ENCODE measurements at places on chromosomes 13 and 19.

GRCh38 chr13:24134757-24135156 lies 25.8 kb upstream of the SPATA13 start:
- no peak for DNase-seq

DNA sequence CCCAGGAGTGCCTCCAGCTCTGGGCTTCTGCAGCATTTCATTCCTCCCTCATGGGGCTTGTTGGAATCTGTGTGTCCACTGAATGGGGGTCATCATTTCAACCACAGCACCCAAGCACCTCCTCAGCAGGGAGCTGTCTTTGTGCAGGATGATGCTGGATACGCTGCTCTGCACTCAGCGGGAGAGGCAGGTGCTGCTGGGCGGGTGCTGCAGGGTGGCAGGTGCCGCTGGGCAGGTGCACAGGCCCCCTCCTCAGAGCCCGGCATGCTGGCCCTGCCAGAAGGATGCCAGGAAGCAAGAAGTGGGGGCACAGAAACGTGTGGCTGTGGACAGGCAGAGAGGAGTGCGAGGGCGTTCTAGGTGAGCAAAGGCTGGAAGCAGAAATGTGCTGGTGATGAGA lies 121.8 kb upstream of the VSTM2B start:
- no peak for DNase-seq

DNA sequence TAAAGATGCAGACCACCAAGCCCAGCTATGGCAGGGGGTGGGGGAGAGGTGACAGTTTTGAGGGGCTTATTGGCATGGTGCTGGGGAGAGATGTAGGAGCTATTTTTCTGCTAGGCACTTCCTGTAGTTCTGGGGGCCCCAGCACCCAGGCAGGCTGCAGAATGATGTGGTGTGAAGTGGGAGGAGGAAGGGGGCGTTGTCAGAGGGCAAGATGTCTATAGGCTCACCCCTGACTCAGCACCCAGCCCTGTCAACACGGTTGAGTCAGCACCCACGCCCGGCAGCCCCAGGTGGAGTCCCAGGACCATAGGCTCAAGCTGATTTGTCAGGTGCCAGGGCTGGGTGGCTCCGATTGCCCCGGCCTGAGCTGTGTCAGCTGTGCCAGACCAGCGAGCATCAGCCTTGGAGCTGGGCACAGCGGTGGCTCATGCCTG lies 5.8 kb downstream of the KLF2 start:
- peak; percentile 54 for DNase-seq

DNA sequence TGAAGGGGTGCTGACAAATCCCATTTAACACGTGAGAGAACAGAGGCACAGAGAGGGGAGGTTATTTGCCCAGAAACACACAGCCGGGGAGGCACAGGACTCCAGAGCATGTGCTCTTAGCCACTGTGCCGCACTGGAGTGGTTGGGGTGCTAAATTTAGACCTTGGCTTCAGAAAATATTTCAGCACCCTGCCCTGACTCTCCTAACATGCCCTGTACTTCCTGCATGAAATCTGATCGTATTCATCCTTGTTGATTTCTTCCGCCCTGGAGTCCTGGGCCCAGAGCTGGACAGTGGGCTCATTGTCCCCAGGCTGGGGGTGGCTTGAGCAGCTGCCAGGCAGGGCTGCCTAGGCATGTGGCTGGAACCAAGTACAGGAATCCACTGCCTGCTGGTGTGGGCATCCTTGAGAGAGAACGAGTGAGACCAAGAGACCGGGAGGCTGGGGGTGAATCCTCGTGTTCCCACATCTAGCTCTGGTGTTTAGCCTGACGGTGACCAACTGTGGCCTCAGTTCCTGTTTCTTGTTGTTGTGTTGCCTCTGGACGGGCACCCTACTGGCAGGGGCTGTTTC lies 5.3 kb downstream of the SLC27A1 start:
- no peak for DNase-seq

DNA sequence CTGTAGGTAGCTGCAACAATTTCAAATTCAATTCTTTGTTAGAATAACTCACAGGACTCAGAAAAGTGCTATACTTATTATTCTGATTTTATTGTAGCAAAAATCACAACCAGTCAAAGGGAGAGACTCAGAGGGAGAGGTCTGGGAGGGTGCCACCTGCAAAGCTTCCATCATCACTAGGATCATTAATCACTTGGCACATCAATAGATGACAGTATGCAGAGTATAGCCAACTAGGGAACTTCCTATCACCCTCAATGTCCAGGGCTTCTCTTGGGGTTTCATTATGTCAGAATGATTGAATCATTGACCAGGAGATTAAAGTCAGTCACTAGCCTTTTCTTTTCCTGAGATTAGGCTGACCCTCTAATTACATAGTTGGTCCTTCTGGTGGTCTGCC lies 431.3 kb upstream of the ATXN8OS start:
- no peak for DNase-seq

- DNase-seq = peak; percentile 35
Measured at GRCh38 chr19:34962687-34963572, 1.1 kb downstream of the ZNF792 start.

DNA sequence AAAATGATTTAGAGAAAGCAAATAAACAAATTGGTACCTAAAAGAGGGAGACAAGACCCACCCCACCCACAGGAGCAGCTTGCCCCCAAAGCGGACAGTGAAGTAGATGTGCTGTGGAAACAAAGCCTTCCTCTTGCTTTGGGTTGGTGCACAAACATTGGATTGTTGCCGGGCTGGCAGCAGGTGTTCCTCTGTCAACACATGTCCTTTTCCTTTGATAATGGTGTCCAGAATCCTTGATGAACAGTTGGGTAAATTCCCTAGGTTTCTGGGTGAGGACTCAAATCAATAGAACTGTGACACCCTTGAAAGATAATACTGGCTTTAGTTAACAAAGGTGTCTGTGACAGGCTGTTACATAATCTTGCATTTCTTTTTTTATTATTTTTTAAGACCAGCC lies 311.8 kb downstream of the SPRY2 start:
- DNase-seq = no peak

DNA sequence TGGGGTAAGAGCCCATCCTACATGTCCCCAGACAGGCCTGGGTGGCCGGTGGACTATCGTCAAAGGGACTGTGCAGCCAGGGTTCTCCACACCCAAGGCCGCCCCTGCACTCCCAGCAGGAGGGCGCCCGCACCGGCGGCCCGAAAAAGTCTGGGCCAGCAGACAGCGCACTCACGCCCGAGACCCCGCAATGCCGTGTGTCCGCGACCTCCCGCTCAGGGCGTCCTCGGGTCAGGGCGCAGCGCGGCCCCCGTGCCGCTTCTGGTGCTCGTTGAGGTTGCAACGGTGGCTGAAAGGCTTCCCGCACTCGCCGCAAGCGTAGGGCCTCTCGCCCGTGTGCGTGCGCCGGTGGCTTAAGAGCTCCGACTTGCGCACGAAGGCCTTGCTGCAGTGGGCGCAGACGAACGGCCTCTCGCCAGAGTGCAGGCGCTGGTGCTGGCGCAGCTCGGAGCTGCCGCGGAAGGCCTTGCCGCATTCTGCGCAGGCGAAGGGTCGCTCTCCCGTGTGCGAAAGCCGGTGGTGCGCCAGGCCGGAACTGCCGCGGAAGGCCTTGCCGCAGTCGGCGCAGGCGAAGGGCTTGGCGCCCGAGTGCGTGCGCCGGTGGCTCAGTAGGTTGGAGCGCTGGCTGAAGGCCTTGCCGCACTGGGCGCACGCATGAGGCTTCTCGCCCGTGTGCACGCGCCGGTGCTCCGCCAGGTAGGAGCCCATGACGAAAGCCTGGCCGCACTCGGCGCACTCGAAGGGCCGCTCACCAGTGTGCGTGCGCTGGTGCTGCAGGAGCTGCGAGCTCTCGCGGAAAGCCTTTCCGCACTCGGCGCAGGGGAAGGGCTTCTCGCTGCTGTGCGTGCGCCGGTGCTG lies 2.8 kb upstream of the A1BG start:
- peak; percentile 70 for DNase-seq

GRCh38 chr13:24671386-24672113 lies 8.7 kb upstream of the ATP12A start:
- DNase-seq = peak; percentile 73

DNA sequence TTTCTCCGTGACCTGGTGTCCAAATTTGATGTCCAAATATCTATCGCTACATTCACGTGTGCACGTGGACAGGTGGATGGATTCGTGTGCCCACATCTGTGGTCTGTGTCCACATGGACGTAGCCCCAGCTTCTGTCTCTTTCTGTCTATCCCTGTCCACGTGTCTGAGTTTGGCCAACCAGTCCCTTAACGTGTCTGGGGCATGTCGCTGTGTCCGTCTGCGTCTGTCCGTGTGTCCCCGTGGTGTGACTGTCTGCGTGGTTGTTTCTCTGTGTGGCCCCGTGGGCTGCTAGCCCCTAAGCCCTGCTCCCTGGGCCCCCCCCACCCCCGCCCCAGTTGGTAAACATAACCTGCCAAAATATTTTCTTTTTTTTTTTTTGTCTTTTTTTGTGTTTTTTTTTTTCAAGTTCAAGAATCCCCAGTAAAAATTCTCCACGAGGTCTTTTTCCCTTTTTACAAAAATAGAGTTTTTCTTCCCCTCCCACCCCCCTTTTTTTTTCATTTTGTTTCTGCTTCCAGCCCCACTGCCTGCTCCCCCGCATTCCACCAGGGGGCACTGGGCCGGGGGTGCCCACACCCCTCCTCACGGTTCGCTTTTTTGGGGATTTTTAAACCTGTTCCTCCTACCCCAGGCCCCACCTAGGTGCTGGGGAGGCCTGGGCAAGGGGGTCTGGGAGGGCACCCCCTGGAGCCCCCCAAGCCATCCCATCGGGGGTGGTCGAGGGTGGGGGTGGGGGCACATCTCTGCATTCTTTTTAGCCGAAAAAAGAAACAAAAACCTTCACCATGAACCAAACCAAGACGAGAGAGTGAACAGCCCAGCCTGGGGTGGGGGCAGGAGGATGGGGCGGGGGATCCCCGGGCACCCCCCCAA lies 18.3 kb downstream of the PRKCSH start:
- DNase-seq = no peak

- DNase-seq = no peak
Measured at GRCh38 chr13:62057286-62057685, 641.6 kb upstream of the PCDH20 start.

DNA sequence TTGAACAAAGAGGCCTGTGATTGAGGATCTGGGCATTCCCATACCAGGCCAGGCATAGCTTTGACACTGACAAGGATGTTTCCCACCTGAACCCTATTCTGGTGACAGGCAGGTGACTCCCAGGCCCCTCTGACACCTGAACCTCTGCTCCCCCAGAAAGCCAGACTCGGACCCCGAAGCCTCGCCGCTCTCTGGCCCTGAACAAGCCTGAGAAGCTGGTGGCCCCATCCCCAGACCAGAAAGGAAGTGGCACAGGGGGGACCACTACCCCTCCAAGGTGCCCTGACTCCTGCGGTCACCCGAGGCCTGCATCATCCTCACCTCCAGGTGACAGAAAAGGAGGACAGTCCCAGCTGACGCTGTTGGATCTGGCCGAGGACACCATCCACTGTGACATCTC lies 14.7 kb downstream of the SIX5 start:
- DNase-seq = no peak

- DNase-seq = no peak
Measured at GRCh38 chr13:30731361-30732045, 3.8 kb upstream of the ALOX5AP start.

DNA sequence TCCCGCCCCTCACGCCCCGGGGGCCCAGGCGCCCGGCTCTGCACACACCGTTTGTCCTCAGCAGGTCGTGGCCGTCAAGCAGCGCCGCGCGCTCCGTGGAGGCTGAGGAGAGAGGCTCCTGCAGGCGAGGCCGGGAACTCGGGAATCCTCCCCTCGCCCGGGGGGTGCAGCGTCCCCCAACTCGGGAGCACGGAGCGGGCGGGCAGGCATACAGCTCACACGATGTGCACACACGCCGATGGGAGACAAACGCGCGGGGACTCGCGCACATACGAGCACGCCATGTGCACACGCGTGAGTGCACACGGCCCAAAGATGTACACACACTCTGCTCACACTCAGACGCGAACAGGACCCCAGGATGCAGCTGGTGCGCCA lies 703 bp downstream of the CLEC4G start:
- DNase-seq = no peak

- no peak for DNase-seq
Measured at GRCh38 chr13:49046519-49046918, 70.8 kb downstream of the FNDC3A start.

DNA sequence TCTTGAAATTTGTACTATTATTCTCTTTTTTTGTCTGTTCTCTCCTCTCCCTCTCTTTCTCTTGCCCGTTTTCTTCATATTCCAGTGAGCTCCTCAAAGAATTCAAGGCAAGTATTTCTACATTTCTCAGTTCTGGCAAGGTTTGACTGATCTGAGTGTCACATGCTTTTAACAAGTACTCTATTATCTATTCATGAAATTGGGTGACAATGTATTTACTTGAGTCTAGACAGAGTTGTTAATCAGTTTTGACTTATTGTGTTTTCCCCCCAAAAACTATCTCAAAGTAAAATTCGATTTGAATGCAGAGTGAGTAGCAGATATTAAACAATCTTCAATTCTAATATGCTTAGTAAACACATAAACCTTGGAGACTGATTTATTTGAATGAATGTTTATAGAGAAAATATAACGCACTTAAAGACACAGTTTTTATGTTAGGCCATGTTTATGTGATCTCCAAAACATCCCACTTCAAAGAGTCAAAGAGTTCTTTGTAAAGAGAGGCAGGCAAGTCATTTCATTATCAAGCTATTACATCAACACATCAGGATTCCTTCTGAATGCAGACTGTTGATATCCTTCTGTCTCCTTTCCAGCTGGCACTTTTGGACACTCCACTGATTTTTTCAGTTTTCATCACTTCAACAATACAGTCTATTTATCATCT lies 166.6 kb downstream of the SLITRK6 start:
- no peak for DNase-seq

- DNase-seq = no peak
Measured at GRCh38 chr19:55076321-55076720, 652 bp downstream of the EPS8L1 start.

DNA sequence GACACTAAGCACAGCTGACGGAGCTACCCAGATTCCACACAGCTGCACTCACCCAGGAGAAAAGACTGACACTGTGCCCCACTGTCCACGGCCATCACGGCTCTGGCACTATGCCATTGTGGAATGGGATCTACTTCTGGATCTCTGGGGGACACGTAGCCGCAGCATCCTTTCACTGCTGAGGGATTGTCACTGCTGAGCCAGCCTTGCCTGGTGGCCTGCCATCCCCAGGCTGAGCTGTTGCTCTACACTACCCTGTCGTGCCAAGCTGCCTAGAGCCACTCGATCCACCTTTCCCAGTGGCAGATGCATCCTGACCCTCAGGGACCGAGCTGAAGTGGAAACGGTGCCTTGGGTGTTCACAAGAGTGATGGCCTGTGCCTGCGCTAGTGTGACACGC lies 5.0 kb upstream of the LILRB5 start:
- no peak for DNase-seq

DNA sequence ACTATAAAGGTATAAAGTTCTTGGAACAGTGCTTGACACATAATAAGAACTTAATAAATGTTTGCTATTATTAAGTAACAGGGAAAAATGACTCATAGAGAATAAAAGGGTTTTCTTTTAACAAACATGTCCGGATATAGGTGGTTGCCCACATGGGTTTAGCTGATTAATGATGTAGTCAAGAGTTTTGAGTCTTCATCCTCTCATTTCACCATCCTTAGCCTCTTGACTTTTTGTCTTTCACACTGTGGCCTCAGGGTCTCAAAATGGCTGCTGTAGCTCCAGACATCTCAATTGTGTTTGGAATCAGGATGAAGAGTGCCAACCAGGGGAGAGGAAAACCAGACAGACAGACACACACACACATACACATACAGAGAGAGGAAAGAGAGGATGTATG lies 97.9 kb downstream of the HSPH1 start:
- DNase-seq = no peak

GRCh38 chr19:13100841-13101589 lies 1.6 kb downstream of the LYL1 start:
- no peak for DNase-seq

GRCh38 chr19:39941615-39942365 lies 7.4 kb upstream of the FCGBP start:
- peak; percentile 55 for DNase-seq

GRCh38 chr19:7450243-7451223 lies 38.3 kb downstream of the PEX11G start:
- DNase-seq = peak; percentile 31

Measured in small intestine (tissue), 16 donors.